ENCODE measurements at places on chromosomes 4 and X. TPM values are rescaled to one million over a fixed set of nuclear protein-coding genes. Genes with fewer than 3 reads are reported as not detected.

The NAT8L gene
- total RNA-seq = 1.2 TPM

The HTR2C gene
- not detected for total RNA-seq

The EDA gene
- 7.6 TPM for total RNA-seq

The EFHC2 gene
- 1.6 TPM for total RNA-seq

The ABCG2 gene
- 7.0 TPM for total RNA-seq

The C4orf51 gene
- total RNA-seq = not detected

The ETDB gene
- total RNA-seq = not detected

The RAB41 gene
- total RNA-seq = not detected

The CENPVL3 gene
- not detected for total RNA-seq

The MAGEA11 gene
- total RNA-seq = not detected

The CPLX1 gene
- total RNA-seq = 0.30 TPM

The MXRA5 gene
- total RNA-seq = 30.7 TPM

The CYBB gene
- 38.0 TPM for total RNA-seq

The NWD2 gene
- 0.30 TPM for total RNA-seq

The MAGEE1 gene
- 2.0 TPM for total RNA-seq

The SSX2 gene
- total RNA-seq = not detected

The PPA2 gene
- total RNA-seq = 76.3 TPM

The HERC5 gene
- 2.1 TPM for total RNA-seq

The CFAP47 gene
- 0.10 TPM for total RNA-seq

- DNase-seq = no peak
These were observed 547.8 kb upstream of the PCDH7 start for GRCh38 chr4:30172416-30172815.

GRCh38 chr4:70739496-70740337, 18.0 kb downstream of the RUFY3 start:
- no peak for DNase-seq

GRCh38 chr4:140686796-140687195, 69.4 kb downstream of the TBC1D9 start:
- DNase-seq = peak; percentile 28

GRCh38 chr4:64539234-64539849, 130.1 kb upstream of the TECRL start:
- DNase-seq = peak; percentile 67

DNA sequence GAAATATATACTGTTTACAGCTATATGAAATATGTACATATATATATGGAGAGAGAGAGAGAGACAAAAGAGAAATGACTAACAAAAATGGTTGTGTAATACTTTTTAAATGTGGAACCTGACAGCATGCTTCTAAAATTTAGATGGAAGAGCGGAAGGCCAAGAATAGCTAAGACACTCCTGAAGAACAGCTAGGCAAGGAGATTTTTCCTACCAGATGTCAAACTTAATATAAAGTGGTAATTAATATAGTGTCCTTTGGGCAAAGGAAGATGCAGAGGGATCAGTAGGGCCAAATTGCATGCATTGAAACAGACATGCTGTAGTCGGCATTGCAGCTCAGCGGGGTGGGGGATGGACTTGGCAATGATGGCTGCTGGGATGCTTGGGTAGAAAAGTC, 45.2 kb downstream of the ADD1 start:
- peak; percentile 47 for DNase-seq

DNA sequence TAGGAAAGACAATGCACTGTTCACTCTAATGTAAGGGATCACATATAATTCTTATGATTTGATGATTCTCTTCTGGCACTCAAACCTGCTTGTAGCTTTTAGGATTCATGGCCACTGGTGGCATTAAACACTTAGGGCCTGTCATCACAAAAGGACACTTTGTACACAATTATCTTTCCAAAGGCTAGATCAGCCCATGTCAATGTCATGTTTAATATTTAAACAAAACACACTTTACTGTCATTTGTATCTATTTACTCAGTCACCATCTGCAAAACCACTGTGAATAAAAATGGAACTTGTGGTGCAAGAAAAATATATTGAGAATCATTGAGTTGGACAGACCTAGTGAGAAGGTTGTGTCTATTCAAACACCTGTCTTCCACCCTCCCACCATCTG, 83.6 kb upstream of the TTC29 start:
- DNase-seq = no peak

- DNase-seq = no peak
These were observed 29.5 kb upstream of the IRF2 start for GRCh38 chr4:184503869-184504300.

- DNase-seq = no peak
These were observed 29.7 kb downstream of the STOX2 start for GRCh38 chr4:183934761-183935160.

GRCh38 chr4:62191451-62192240, 991.5 kb downstream of the ADGRL3 start:
- DNase-seq = no peak

- DNase-seq = no peak
These were observed 1906.2 kb downstream of the C4orf33 start for GRCh38 chr4:131002132-131002531.

GRCh38 chr4:77586951-77587383, 18.7 kb upstream of the CXCL13 start:
- no peak for DNase-seq

GRCh38 chrX:29241809-29242208, 654.6 kb downstream of the IL1RAPL1 start:
- no peak for DNase-seq

DNA sequence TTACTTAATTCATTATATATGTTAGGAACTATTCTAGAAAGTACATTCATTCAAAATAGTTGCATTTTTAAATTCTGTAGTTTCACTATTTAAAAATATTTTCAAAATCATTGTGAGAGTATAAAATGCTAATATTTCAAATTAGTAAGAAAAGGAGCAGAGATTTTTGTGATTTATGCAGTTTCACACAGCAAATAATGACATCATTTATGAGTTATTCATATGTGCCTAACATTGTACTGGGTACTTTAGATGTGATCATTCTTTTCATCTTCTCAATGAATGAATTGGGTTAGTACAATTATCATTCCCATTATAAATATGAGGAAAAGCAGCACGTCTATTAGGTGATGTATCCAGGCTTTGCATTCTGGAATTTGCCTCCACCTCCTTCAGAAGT, 1451.0 kb upstream of the IGFBP7 start:
- DNase-seq = no peak

- peak; percentile 25 for DNase-seq
These were observed 47.9 kb downstream of the TMEM131L start for GRCh38 chr4:153514001-153514526.

DNA sequence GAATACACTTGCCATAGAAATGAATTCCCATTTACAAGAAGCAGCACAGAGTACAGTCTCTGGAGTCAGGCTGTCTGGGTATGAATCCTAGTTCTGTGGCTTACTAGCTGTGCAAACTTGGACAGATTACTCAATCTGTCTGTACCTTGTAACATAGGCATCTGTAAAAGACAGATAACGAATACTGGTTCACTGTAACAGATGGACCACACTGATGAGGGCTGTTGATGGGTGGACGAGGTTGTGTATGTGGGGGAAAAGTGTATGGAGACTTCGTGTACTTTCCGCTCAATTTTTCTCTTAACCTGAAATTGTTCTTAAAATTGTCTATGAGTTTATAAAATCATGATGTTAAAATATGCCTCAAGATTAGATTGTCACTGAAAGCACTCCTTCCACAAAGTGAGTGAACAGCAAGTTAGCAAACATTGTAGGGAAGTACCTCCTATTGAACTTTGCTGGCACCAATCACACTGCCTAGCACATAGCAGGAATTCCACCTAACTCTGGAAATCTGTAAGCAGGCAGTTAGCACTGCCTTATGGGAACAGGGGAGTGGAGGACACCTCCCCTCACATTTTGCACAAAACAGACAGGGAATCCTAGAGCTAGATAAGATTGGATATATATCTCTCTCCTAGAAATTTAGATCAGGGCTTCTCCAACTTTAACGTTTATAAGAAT, 6.5 kb upstream of the EXOSC9 start:
- no peak for DNase-seq

DNA sequence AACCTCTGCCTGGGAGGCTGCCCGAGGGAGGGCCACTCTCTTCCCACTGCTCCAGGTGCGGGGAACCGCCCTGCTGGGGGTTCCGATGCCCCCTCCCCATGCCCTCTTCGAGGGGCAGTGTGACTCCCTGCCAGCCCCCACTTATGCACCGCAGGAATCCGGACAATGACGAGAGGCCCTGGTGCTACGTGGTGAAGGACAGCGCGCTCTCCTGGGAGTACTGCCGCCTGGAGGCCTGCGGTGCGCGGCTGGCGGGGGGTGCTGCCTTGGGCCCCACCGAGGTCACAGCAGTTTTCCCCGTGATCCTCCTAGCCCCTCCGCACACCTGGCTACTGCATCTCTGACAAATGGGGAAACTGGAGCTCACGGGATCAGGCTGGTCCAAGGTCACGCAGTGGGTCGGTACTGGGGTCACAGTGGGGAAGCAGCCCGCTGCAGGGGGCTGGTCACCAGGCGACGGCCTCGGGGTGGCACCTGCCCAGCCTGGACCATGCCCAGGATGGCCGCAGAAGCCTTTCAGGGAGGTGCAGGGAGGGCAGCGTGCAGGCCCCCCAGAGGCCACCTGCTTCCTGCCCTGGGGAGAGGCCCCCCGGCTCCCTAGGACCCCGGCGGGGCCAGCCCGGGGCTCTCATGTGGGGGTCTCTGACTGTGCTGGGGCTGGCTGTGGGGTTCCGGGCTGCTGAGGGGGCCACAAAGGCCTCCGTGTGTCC, 3.5 kb downstream of the HGFAC start:
- DNase-seq = no peak

DNA sequence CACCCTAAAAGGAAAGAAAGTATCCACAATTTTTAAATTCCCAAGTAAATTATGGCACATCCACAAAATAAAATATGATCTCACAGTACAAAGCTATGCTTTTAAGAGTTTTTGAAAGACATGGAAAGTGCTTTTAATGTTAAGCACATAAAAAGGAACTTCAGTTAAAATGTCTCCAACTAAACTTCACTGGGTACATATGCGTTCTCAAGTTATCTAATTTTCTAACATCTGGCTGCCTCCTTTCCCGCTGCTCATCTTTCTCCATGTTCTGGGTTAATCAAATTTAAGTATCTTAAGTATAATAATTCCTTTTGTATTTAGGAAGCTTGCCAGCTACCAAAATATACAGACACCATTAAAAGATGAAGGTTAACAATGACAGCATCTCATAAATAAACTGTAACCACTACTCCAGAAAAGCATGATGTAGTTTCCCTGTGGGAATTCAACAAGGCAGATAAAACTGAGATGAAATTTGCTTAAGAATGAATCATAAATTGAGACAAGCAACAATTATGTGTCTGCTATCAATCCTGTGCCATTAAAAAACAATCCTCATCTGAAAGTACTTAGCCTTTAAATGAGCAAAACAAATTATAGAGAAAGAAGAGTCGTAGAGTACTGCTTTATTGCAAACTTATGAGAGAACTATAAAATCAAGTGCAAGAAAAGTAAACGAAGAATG, 25.1 kb downstream of the PRSS12 start:
- peak; percentile 95 for DNase-seq

- DNase-seq = peak; percentile 15
These were observed 376 bp upstream of the C4orf36 start for GRCh38 chr4:86892636-86892960.

DNA sequence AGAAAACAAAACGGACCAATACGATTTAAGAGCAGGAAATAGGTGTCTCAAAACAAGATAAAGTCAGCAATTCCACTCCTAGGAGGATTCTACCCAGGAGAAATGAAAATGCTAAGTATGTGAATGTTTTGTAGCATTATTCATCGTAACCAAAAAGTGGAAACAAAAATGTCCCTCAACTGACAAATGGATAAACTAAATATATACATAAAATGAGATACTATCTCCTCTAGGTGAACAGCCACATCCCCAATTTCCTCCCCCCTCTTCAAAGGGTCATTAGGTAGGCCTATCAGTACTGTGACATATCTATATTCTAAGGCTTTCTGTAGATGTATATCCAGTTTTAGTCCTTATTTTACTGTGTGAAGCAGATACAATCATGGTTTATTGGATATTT, 18.0 kb downstream of the DDX3X start:
- DNase-seq = no peak

GRCh38 chr4:25696409-25696808, 40.8 kb downstream of the SLC34A2 start:
- DNase-seq = no peak

- DNase-seq = no peak
These were observed 126.5 kb upstream of the INTU start for GRCh38 chr4:127506283-127506682.

GRCh38 chr4:37138789-37139188, 105.8 kb upstream of the NWD2 start:
- DNase-seq = no peak

DNA sequence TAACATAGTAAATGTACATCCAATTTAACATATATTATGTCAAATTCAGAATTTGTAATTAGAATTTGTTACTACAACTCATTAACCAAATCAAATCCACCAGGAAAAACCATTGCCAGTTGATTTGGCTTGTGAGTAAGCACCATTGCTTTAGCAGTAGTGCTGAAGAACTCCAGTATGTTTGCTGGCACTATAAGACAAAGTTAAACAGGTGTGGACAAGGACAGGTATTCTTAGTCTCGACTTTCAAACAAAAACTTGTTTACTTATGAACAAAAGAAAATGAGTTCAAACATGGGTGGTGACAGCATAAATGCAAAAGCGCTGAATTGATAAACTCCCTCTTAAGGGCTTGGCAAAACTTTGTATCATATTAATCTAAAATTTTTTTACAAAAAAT, 1.3 kb upstream of the ADH7 start:
- no peak for DNase-seq

DNA sequence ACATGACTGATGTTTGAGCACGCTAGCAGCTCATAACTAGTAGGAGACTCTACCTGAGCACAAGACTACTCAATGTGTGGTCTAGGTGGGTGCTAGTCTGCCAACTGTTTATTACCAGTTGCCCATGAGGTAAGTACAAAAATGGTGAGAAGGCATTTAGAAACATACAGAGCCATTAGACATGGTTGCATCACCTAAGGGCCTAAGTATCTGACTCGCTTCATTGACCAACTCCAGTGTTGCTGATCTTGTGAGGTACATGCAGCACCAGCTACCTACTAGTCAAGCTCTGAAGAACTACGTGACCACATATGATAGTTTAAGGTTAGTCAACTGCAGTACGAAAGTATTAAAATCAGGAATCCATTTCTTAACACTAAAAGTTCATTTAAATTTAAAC, 39.9 kb downstream of the APBB2 start:
- DNase-seq = no peak

GRCh38 chr4:102566426-102566825, 65.3 kb downstream of the NFKB1 start:
- DNase-seq = no peak
